ENCODE measurements at places on chromosomes 5 and 9.
A peak's percentile ranks its signal among the peaks of the same experiment; 100 is the strongest.

DNA sequence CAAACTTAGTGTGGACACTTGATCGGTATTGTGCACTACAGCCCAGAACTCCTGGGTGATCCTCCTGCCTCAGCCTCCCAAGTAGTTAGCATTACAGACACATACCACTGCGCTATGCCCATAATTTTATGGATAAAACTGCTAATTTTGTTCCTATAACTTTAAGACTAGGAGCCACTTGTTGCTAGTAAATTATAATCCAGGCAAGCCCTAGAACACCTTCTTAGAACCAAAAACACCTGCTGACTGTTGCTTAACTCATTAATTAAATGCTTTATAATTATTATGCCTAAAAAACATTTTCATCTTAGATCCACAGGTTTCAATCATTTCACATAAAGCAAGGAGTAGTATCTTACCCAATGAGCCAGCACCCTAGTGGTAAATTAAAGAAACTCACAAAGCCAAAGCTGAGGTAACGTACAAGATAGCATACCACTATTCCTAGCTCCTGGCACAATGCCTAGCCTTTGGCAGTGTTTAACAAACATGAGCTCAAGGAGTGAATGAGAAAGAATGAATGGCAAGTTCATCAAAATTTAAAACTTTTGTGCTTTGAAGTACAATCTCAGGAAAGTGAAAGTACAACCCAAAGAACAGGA lies 5.4 kb downstream of the MRPS27 start:
- no peak for DNase-seq

DNA sequence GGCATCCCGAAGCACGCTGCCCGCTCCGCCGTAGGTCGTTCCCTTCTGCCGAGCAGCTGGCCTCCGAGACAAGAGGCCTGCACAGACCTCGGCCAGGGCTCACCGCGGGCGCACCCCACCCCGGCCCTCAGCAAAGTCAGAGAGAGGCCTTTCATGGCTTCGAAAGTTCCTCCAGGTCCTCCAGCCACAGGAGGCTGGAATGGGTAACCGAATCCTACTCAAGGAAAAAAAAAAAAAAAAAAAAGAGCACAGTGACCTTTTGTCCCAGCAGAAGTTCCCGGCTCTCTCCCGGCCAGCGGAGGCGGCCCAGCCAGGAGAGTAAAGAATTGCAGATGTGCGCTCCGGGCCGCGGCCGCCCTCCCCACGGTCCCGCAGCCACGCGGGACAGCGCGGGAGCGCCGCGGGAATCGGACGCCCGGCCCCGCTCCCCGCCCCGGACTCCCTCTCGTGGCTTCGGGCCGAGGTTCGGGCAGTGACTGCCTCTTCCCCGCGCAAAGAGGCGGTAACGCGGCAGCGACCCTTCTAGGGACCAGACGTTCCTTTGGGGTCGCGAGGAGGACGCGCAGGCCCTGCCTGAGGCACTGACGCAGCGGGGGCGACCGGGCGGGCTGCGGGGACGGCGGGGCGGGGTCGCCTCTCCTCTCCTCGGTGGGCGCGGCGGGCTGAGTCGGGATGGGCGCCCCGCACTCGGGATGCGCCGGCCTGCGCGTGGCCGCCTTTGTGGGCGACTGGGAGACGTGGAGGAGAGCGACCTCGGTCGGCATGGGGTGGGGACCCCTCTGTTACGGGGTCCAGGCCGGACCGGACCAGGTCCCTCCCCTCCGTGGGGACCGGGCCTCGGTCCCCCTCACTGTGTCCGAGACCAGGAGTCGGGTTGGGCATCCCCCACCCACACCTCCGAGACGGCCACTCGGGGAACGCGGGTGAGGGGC lies 754 bp downstream of the GFPT2 start:
- DNase-seq: no peak

GRCh38 chr5:174221436-174221835 lies 175.9 kb downstream of the NSG2 start:
- no peak for DNase-seq

DNA sequence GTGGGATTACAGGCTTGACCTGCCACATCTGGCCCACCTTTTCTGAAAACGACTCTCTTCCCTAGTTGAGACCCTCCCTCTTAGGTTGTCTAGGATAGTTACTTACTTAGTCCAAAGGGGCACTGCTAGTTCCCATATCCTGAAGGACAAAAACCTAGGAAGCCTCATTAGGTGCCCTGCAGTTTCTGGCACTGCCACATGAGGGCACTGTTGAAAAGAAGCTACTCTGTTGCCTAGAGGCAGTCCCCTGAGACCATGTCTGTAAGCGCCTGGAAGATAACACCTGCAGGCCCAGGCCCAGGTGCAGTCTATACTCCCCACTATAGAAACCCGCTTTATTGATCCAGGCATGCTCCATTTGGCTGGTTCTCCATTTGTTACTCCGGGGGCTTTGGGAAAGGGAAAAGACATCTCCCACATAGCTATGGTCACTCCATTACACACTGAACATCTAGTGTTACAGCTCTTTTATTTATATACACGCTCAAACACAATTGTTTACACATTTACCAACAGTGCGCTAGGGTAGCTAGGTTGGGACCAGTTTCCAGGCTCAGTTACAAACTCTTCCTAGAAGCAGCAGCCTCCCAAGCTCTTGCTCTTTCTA lies 73.4 kb upstream of the PPARGC1B start:
- DNase-seq: peak; percentile 55

DNA sequence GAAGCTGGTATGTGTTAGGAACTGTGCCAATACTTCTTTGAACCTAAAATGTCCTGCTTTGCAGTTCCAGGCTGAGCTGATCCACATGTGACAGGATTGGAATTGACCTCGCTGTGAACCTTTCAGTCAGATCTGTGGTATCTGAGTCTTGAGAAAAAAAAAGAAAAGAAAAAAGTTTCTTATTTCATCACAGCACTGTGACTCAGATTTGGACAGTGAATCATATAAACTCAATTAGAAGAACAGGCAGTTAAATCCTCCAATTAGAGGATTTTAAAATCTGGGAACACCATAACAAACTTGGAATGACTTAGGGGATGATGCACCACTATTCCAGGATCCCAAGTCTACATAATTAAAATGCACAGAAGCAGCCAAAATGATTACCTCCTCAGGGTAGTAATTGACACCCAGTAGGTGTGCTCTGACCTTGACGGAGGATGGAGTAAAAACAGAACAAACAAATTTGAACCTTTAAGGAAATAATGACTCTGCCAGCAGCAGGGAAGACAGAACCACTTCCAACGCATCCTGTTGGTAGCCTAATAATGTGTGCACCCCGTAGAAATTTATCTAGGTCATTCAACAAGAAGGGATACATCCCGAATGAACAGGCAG lies 57.8 kb upstream of the RAI14 start:
- DNase-seq: no peak
